ENCODE measurements at places on chromosomes 1 and 21.
A peak's percentile ranks its signal among the peaks of the same experiment; 100 is the strongest.

GRCh38 chr1:6365047-6365446, 28.5 kb downstream of the ACOT7 start:
- no peak for DNase-seq

DNA sequence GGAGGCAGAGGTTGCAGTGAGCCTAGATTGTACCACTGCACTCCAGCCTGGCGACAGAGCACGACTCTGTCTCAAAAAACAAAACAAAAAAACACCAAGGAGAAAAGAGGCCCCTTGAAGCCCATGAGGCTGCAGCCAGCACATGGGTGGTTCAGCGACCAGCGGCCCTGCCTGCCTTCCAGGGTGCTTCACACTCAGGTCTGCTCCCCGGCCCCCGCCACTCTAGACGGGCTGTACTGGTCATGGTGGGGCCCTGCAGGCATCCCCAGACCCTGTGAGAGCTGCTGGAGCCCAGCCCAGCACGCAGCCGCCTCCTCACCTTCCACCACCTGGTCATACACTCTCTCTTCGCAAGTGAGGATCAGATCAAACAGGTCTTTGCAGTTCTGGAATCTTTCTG, 4.1 kb upstream of the TMEM240 start:
- DNase-seq: no peak

DNA sequence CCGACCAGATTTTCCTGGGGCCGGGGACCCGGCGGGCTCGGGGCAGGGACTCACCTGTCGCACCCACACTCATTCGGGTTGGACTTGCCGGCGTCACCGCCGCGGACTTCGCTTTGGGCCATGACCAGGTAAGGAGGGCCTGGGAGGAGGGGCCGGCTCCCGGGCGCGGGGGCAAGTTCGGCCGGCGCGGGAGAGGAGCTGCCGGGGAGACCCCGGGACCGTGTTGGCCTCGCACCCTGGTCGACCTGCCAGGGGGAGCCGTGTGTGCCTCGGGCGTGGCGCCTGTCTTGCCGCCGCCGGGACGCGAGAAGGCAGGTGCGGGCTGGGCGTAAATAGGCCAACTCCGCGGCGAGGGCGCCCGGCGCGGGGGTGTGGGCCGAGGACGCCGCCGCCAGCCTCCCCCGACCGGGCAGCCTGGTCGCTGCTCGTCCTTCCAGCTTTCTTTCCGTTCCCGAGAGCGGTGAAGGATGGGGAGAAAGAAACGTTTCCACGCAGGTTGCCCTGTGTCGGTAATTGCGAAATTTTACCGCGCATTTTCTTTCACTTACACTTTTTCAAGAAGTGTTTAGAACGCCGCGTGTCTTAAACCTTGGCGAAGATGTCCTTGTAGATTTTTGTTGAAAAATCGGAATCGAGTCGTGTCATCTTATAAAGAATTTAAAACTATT, 558 bp downstream of the USP1 start:
- peak; percentile 57 for DNase-seq

- DNase-seq: no peak
These were observed 4.2 kb upstream of the GNL2 start for GRCh38 chr1:37599940-37600339.

DNA sequence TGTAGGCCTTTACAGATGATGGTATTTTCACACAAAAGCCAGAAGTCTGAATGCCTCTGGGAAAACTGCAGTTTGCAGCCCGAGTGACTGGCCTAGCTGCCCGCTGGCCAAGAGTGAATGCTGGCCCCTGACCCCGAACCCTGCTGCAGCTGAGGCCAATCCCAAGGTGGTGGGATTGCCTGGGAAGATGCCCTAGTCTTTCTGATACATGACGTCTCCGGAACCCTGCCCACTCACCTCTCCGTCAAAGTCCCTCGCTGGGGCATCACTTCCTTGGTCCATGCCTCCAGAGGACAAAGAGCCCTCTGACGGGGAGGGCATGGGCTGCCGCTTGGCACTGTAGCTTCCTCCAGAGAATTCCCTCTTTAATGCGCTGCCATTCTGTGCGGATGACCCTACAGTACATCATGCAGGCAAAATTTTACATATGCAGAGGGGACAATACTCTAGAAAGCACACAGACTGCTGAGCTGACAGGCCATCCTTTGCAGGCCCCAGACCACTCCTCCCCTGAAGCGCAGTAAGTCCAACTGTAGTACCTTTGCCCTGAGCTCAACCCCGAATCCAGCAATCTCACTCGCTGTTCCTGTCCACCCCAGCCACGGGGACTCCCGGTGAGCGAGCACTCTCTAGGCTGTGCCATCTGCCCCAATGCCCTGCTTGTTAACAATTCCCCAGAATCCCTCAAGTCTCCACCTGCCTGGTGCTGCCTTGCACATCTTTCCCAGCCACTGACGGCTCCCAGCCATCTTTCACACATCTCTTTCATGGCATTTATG, 54.7 kb downstream of the COQ8A start:
- DNase-seq: no peak
